SK-N-SH (cell line): ENCODE measurements at places on chromosomes 2 and 18. TPM values are rescaled to one million over a fixed set of nuclear protein-coding genes. Genes with fewer than 3 reads are reported as not detected.

The GPR45 gene
- polyA plus RNA-seq: not detected in 2 replicates

DNA sequence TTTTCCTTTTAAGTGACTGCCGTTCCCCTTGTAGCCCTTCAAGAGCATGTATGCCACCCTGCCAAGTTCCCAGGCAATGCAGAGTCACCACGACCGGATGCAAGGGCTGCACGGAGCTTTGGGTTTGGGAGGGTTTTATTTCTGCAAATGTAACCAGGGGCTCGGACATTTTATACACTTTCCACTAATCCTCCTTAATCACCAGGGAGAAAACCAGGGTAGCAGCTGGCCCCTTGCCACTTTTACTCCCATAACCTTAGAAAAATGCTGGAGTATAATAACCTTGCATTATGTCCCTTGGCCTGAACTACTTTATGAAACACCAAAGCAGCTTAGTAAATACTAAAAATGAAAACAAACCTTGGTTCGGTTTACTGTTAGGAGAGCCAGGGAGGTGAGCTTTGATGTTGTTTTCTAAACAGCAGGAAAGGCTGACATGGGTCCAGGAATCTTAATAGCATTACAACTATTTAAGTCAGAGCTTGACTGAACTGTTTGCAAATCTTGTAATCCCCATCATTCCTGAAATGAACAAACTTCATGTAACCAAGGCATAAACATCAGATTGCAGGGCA is 152.8 kb upstream of the RIOK3 start:
- no peaks in the 10 kb centered on the region for H3K36me3 ChIP-seq
- H3K27me3 ChIP-seq: no peaks in the 10 kb centered on the region
- DNase-seq: no peak

DNA sequence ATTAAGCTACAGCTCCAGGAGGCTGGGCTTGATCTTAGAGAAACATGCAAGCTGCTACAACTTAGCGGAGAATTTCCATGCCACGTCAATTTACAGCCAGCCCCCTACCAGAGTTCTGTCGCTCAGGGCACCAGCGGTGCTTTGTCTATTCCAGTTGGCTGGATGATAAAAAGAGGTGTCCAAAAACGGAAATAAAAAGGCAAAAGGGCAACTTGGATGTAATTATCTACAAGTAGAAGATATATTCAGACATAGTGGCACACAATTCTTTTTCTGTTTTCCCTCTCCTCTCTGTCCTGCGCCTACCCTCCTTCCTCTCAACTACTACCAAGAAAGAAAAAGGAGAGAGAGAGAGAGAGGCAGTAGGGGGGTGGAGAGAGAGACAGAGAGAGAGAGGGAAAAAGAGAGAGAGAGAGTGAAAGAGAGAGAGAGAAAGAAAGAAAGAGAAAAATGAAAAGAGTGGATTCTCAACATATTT is 363 bp upstream of the RFTN2 start:
- no peaks in the 10 kb centered on the region for H3K27me3 ChIP-seq
- H3K27ac ChIP-seq: no peak overlapping the region
- no peak overlapping the region for H3K4me3 ChIP-seq

GRCh38 chr18:59006461-59007067 is 133.1 kb upstream of the SEC11C start:
- H3K4me3 ChIP-seq: no peak overlapping the region
- no peaks in the 10 kb centered on the region for H3K27me3 ChIP-seq
- no peaks in the 10 kb centered on the region for H3K36me3 ChIP-seq

GRCh38 chr18:78894033-78894305 is 85.6 kb upstream of the SALL3 start:
- no peak for DNase-seq
- H3K36me3 ChIP-seq: no peaks in the 10 kb centered on the region
- no peak overlapping the region for H3K4me3 ChIP-seq
- H3K4me1 ChIP-seq: no peaks in the 10 kb centered on the region

DNA sequence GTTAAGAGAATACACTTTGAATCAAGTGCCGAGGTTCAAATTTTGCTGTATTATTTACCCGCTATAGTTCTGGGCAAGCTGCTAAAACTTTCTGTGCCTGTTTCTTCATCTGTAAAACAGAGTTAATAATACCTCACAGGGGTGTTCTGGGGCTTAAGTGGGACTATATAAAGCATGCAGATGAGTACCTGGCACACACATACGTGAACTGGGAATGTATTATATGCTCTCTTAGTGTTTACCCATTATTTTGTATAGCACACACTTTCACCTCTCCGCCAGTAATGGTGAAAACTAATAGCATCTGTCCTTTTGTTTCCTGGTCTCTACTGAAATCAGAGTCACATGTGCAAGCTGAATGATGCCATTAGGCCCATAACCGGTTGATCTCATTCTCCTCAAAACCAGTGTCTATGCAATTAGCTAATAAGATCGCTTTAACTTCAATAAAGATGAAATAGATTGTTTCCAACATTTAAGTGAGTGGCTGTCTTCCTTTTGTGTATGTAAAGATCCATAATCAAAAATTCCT is 3.8 kb upstream of the CDKL4 start:
- H3K4me1 ChIP-seq: no peaks in the 10 kb centered on the region
- DNase-seq: no peak
- no peaks in the 10 kb centered on the region for H3K27me3 ChIP-seq
- H3K27ac ChIP-seq: no peak overlapping the region
- H3K36me3 ChIP-seq: peaks cover 31% of the 10 kb centered on the region
- H3K4me3 ChIP-seq: no peak overlapping the region

The RTKN gene
- polyA plus RNA-seq: 22.6 and 23.4 TPM in 2 replicates

DNA sequence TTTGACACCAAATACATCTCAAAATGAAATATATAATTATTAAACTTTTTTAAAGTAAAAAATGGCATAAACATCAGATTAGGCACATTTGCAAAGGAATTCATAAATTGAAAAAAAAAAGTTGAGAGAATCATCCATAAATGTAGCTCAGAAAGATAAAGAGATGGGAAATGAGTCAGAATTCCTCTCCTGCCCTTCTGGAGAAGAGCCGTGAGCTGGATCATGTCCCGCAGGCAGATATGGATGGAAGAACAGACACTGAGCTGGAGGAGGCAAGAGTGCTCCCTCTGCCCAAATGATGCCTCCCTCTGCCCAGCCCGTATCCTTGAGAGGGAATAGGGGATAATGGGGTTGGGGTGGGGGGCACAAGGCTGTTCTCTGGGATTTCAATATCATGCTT is 190.9 kb downstream of the TFCP2L1 start:
- no peaks in the 10 kb centered on the region for H3K36me3 ChIP-seq
- peaks cover 7% of the 10 kb centered on the region; the same call in 1 of the 2 replicates for H3K27me3 ChIP-seq
- no peak overlapping the region for H3K27ac ChIP-seq
- DNase-seq: no peak
- H3K4me3 ChIP-seq: no peak overlapping the region

DNA sequence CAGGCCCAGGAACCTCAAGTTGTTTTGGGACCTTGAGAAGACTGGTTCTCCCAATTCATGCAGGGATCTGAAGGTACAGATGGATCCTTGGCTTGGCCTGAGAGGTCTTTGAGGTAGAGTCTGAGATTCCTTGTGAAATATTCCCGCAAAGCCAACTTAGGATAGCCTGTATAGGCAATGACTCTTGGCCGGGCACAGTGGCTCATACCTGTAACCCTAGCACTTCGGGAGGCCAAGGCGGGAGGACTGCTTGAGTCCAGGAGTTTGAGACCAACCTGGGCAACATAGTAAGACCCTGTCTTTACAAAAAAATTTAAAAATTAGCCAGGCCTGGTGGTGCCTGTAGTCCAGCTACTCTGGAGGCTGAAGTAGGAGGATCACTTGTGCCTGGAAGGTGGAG is 40.4 kb downstream of the ANKMY1 start:
- no peak overlapping the region for H3K27ac ChIP-seq
- H3K4me1 ChIP-seq: no peaks in the 10 kb centered on the region

The SETBP1 gene
- polyA plus RNA-seq: 3.0 and 3.1 TPM in 2 replicates

The TMEFF2 gene
- 5.4 and 5.8 TPM in 2 replicates for polyA plus RNA-seq

DNA sequence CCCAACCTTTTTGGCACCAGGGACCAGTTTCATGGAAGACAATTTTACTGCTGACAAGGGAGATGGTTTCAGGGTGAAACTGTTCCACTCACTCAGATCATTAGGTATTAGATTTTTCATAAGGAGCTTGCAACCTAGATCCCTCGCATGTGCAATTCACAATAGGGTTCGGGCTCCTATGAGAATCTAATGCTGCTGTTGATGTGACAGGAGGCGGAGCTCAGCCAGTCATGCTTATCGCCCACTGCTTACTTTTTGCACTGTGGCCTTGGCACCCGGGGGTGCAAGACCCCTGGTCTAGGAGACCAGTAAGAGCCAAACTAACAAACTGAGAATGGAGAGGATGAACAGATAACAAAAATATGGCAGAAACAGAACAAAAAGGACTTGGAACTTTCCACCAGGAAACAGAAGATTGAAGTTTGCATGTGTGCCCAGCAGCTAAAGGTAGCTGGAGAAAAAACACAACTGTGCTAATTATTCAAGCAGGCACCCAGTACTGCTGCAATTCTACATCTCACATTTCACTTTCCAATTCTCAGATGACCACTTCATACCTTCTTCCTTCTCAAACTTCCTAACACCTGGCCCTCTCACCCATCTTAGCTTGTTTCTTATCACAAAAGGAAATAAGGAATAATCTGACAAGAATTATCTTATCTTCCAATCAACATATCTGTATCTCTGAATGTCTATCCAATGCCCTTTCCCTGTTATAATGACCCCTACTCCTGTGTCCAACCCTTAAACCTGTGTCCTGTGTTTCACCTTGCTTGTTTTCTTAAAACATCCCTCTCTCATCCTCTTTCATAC is 24.8 kb downstream of the SP3 start:
- H3K27me3 ChIP-seq: no peaks in the 10 kb centered on the region
- H3K4me1 ChIP-seq: peaks cover 11% of the 10 kb centered on the region; the same call in 1 of the 2 replicates
- no peak for DNase-seq
- H3K27ac ChIP-seq: peak overlapping the region; percentile 48

- no peaks in the 10 kb centered on the region for H3K27me3 ChIP-seq
- peak; percentile 73 for DNase-seq
- H3K4me3 ChIP-seq: no peak overlapping the region
- no peaks in the 10 kb centered on the region for H3K36me3 ChIP-seq
Observed at GRCh38 chr2:68121873-68122679, 35.6 kb upstream of the PNO1 start.

DNA sequence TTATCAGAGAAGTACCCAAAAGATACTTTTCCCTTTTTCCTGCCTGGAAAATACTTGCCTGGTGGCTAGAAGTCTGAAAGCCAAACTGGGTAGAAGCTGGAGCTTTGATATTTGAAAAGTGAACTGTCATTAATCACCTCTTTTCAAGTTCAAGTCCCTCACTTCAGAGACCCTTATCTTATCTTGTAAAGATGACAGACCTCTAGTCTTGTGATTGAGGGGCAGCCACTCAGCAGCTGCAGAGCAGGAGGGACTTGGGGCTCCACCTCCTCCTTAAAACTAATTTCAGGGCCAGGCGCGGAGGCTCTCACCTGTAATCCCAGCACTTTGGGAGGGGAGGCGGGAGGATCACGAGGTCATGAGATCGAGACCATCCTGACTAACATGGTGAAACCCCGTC is 64.2 kb upstream of the CDCA7 start:
- no peak overlapping the region for H3K27ac ChIP-seq
- no peak for DNase-seq
- no peaks in the 10 kb centered on the region for H3K4me1 ChIP-seq

GRCh38 chr2:85734942-85735608 is 18.7 kb upstream of the ATOH8 start:
- H3K27me3 ChIP-seq: no peaks in the 10 kb centered on the region
- peaks cover 16% of the 10 kb centered on the region for H3K4me1 ChIP-seq
- no peak for DNase-seq
- peak overlapping the region; percentile 44; the same call in 1 of the 2 replicates for H3K27ac ChIP-seq
- H3K4me3 ChIP-seq: no peak overlapping the region; the same call in 1 of the 2 replicates

The ELOA2 gene
- not detected in 2 replicates for polyA plus RNA-seq

DNA sequence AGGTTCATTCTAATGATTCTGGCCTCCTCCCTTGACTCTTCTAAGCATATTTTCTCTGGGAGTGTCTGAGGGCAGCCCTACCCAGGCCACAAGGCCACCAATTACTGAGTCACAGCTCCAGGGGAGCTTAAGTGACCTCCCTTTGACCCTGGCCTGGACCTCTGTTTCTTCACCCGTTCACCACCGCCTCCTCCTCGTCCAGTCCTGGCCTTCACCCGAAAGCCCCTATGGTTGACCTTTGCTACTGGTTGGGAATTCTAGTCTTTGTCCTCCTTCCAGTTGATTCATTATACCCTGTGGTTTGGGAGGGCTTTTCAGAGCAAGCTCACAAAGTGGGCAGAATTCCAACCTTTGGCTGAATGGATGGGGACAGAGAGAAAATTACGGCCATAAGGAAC is 72.6 kb downstream of the NRP2 start:
- peaks cover 11% of the 10 kb centered on the region for H3K36me3 ChIP-seq
- H3K4me3 ChIP-seq: no peak overlapping the region
- peaks cover 8% of the 10 kb centered on the region for H3K4me1 ChIP-seq

The POTEJ gene
- not detected in 2 replicates for polyA plus RNA-seq

- H3K27me3 ChIP-seq: no peaks in the 10 kb centered on the region
- no peak for DNase-seq
- no peaks in the 10 kb centered on the region for H3K4me1 ChIP-seq
- no peak overlapping the region for H3K4me3 ChIP-seq
- no peak overlapping the region for H3K27ac ChIP-seq
Observed at GRCh38 chr18:78448106-78448505, 531.5 kb upstream of the SALL3 start.

The ATP6V1B1 gene
- polyA plus RNA-seq: 4.9 and 6.1 TPM in 2 replicates

The CCDC85A gene
- polyA plus RNA-seq: 48.7 and 49.9 TPM in 2 replicates

DNA sequence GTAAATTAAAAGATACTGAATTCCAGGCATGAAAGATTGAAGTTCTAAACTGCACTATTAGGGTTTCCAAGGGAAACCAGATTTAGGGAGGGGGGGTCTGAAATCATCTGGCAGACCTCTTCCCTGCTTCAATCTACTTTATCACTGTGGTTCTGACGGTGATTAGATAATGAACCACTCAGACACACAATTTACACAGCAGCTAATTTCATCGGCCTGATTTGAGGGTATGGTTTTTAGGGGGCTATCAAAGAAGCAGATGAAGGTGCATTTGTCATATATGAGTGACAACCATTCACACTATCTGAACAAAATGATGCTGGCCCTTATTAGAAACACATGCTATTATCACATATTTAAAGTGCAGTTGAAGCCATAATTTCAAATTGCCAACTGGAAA is 106.0 kb downstream of the OLA1 start:
- no peaks in the 10 kb centered on the region for H3K27me3 ChIP-seq
- peaks cover 2% of the 10 kb centered on the region for H3K4me1 ChIP-seq
- H3K27ac ChIP-seq: no peak overlapping the region
- H3K4me3 ChIP-seq: no peak overlapping the region
- peak; percentile 72 for DNase-seq

DNA sequence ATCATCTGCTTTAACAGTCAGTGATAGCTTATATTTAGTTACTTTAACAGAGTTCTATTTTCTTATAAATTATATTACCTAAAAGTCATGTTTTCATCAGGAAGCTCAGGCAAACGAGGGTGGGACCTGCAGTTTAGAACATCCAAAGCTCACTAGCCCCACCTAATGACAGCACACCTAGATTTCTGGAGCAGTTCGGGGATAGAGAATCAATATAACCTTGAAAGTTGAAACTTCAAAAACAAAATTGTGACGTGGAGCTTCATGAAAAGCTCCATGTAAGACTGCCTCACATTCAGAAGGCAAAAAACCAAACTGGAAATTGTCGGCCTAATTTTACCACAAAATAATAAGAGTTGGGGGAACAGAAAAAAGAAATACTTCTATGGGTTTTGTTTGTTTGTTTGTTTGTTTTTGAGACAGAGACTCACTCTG is 185.9 kb upstream of the CCDC150 start:
- DNase-seq: peak; percentile 34
- H3K4me1 ChIP-seq: no peaks in the 10 kb centered on the region
- H3K36me3 ChIP-seq: no peaks in the 10 kb centered on the region
- H3K4me3 ChIP-seq: no peak overlapping the region
- H3K27me3 ChIP-seq: no peaks in the 10 kb centered on the region
- H3K27ac ChIP-seq: no peak overlapping the region

GRCh38 chr2:162732946-162733698 is 105.4 kb downstream of the KCNH7 start:
- no peaks in the 10 kb centered on the region for H3K4me1 ChIP-seq
- H3K36me3 ChIP-seq: no peaks in the 10 kb centered on the region
- DNase-seq: no peak
- H3K4me3 ChIP-seq: no peak overlapping the region
- no peak overlapping the region for H3K27ac ChIP-seq
- no peaks in the 10 kb centered on the region for H3K27me3 ChIP-seq
